CD8-positive, alpha-beta memory T cell (primary cell): ENCODE measurements at places on chromosomes 2 and 18. TPM values are rescaled to one million over a fixed set of nuclear protein-coding genes. Genes with fewer than 3 reads are reported as not detected.

The IL18R1 gene
- 20.6 TPM for polyA plus RNA-seq

The ZNF396 gene
- 0.87 TPM for polyA plus RNA-seq

The RIT2 gene
- polyA plus RNA-seq: not detected

The MERTK gene
- 0.14 TPM for polyA plus RNA-seq
